Cardiac muscle cell (in vitro differentiated cells and primary cell): ENCODE measurements at places on chromosomes 5 and 9.

- peak; percentile 19 for DNase-seq
Measured at GRCh38 chr5:145473042-145473642, 362.0 kb downstream of the PRELID2 start.

DNA sequence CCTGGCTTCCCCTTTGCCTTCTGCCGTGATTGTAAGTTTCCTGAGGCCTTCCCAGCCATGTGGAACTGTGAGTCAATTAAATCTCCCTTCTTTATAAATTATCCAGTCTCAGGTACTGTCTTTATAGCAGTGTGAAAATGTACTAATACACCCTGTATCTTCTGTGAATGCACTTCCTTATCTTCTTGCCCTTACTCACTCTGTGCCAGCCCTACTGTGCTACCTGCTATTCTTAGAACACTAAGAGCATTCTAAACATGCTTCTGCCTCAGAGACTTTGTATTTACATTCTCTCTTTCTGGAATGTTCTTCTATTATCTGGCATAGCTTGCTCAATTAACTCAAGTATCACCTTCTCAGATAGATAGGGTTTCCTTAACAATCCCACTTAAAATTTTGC is 164.4 kb upstream of the EDIL3 start:
- no peak for DNase-seq

- DNase-seq: no peak
Measured at GRCh38 chr5:164498438-164498837, 993.0 kb downstream of the MAT2B start.

GRCh38 chr9:126516936-126517832 is 96.5 kb upstream of the LMX1B start:
- peak; percentile 86 for DNase-seq

GRCh38 chr5:122078116-122079110 is at the start of gene LOX:
TSS of gene LOX (minus strand) at chr5:122078259. CDS start at chr5:122077985, 274 bp downstream.
- peak; percentile 99 for DNase-seq

DNA sequence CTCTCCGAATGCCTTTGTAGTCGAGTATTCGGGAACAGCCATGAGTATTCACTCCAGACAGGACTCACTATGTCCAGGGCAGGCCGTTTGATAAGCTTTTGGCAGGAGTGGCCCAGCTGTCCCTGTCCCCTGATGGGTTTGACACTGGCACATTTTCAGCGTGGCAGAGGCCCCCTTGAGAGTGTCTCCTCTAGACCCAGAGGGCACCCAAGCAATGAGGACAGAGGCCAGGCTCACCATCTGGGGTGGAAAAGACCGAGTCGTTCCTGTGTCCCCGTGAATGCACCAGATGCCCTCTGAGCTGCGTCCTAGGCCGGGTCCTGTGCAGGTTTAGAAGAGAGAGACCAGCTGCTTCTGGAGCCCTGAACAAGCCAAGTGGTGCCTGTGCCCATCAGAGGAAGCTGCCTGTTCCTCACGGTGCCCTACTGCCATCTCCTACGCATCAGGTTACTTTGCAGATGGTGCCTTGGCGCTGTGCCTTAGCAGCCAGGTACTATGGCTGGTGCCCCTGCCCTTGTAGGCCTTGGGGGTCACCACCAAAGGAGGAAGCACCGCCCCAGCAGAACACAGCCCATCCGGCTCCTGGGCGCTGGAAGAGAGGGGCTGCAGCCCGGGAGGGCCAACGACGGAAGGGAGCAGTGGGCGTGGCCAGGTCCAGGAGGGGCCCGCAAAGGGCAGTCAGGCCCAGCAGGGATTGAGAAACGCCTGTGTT is 42.4 kb downstream of the LRSAM1 start:
- no peak for DNase-seq
